Epithelial cell of proximal tubule (primary cell): ENCODE measurements at places on chromosomes 7 and 10. TPM values are rescaled to one million over a fixed set of nuclear protein-coding genes. Genes with fewer than 3 reads are reported as not detected.

Gene ZNF800
- total RNA-seq = 11.5 and 14.6 TPM in 2 replicates

Gene PAX4
- not detected in 2 replicates for total RNA-seq

Gene ADRB1
- 0.06 and 0.22 TPM in 2 replicates for total RNA-seq

Gene PRSS2
- 0.43 TPM in 1 of 2 replicates, not detected in the other for total RNA-seq

Gene TMEM120A
- total RNA-seq = 7.6 and 13.6 TPM in 2 replicates

Gene C10orf105
- not detected in 2 replicates for total RNA-seq

Gene PGAM2
- total RNA-seq = not detected in 2 replicates

Gene CREB5
- total RNA-seq = 16.1 and 25.7 TPM in 2 replicates

Gene ANXA8L1
- 1.7 and 3.3 TPM in 2 replicates for total RNA-seq

Gene SNX10
- total RNA-seq = 18.8 and 29.0 TPM in 2 replicates

Gene CASP2
- total RNA-seq = 17.8 and 18.7 TPM in 2 replicates

Gene SP4
- total RNA-seq = 3.3 and 4.6 TPM in 2 replicates

Gene AGAP3
- 54.1 and 60.1 TPM in 2 replicates for total RNA-seq

Gene FAM25C
- 7.0 TPM in 1 of 2 replicates, not detected in the other for total RNA-seq

Gene NUTM2E
- total RNA-seq = 0.22 TPM in 1 of 2 replicates, not detected in the other

Gene SLC25A13
- 45.4 and 51.3 TPM in 2 replicates for total RNA-seq

Gene DYNC1I1
- 0.06 and 0.14 TPM in 2 replicates for total RNA-seq

Gene ASB15
- not detected in 2 replicates for total RNA-seq

Gene CARD11
- total RNA-seq = 18.7 and 22.9 TPM in 2 replicates

Gene NEUROD6
- not detected in 2 replicates for total RNA-seq

Gene ACSM6
- total RNA-seq = not detected in 2 replicates

Gene CTNNA3
- total RNA-seq = under 0.01 and 0.46 TPM in 2 replicates

Gene SYNPO2L
- total RNA-seq = not detected in 2 replicates

Gene SLC18A3
- not detected in 2 replicates for total RNA-seq

Gene CTAGE15
- total RNA-seq = 0.65 and 1.3 TPM in 2 replicates
